ENCODE measurements at places on chromosomes 11 and 22.

DNA sequence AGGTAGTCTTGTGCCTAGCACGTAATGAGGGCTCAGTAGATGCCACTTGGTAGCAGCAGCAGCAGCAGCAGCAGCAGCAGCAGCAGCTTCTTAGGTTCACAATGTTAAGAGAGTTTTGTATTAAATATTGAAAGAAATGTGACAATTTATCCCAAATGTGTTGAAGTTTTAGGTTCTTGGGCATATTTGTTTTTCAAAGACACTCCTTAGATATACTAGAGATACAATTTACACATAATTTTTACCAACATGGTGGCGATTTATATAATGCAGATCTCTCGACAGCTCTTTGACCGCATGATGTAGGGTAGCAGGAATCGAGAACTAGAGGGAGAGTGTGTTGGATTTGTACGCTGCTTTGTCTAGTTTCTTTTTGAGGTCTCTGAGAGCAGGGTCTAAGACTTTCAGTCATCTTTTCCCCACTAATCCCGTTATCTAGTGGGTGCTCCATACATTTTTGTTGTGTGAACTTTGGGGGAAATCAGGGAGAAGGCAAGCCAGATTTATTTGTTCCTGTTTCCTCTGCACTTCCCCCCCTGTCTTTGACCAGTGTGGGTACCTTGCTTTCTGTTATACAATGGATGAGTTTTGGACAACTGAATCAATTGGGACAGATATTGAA, 1.4 kb downstream of the FDX1 start:
- DNase-seq: no peak

GRCh38 chr11:73266646-73267020, 5.5 kb upstream of the P2RY6 start:
- no peak for DNase-seq

GRCh38 chr22:24845041-24845898, 39.3 kb downstream of the SGSM1 start:
- no peak for DNase-seq

GRCh38 chr22:19942157-19943081, 801 bp upstream of the TXNRD2 start:
- no peak for DNase-seq

DNA sequence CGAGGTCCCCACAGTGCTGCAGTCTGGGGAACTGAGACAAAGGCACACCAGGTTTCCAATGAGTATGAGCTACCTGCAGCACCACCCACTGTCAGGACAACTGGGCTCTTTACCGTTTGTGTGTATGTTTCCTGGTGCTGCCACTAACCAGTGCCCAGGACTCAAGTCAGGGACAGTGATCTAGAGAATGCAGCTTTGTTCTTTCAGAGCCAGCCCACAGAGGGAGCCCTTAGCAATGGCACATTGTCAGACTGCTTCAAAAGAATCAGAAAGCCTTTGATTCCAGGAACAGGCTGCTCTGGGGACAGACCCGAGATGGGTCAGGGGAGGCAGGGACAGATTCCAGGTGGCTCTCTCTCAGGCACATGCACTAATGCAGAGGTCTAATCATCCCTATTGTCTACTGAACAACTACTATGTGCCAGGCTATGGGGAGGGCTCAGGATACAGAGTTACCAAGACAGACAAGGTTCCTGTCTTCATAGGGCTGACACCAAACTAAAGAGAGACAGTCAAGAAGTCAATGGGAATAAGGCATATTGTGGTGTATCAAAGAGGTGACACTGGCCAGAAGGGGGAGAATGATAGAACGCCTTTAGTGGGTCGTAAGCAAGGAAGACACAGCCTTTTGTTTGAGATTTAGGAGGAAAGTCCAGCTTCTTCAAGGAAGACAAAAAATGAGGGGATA, 103.7 kb downstream of the VPREB1 start:
- no peak for DNase-seq

DNA sequence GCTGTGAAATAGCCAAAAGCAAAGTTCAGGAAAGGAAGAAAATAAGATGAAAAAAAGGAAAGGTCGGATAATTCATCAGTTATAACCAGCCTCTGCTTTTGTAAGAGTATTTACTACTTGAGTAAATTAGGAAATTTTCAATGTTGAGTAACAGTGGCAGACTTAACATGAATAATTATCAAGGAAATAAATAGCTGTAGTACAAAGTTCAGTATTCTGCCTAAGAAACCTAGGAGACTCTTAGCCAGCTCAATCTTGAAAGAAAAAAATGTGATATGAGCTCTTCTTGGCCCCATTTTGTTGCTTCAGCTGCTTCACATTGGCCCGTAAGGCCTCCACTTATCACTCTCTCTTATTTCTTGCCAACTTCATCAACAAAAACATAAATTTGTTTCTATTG, 17.0 kb upstream of the DNAJB7 start:
- no peak for DNase-seq

DNA sequence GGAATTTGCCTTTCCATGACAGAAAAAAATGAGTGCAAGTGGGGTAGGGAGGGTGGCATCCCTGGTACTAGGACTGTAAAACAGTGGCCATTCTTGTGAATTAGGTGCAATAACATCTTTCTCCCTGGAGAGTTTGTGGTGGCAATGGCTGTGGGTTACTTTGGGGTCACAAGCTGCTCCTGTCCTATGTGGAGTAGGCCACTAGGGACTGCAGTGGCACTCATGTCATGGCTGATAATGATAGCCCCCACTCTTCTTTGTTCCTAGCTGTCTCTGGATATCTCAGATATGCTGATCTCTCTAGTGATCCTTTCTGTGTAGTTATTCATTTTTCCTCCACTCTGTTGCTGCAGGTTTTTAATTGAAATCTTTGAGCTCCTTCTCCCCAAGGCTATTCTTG, 270.5 kb upstream of the CHORDC1 start:
- DNase-seq: no peak

DNA sequence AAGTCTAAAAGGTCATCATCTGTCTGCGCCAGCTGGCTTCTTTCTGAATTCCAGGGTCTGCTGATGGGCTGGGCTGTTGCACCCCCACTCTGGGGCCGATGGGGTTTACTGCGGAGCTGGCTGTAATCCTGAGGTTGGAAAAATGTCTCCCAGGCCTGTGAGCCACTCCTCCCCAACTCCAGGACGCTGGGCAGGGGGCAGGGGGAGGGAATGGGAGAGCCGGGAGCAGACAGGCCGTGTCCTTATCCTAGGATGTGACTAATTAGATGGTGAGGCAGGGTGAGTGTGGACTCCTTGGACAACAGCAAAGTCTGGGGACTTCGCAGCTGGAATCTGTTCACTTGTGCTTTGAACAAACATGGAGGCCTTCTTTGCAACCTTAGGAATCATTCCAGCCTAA, 48.7 kb downstream of the LRRC32 start:
- DNase-seq: no peak

- no peak for DNase-seq
Measured at GRCh38 chr22:36864454-36865215, 3.8 kb downstream of the NCF4 start.

- DNase-seq: no peak
Measured at GRCh38 chr11:7484131-7484530, 1.2 kb upstream of the OLFML1 start.

GRCh38 chr11:112156956-112157766, 6.7 kb downstream of the IL18 start:
- no peak for DNase-seq

- DNase-seq: no peak
Measured at GRCh38 chr11:119680541-119681360, 48.2 kb downstream of the NECTIN1 start.

- no peak for DNase-seq
Measured at GRCh38 chr11:106464728-106465127, 387.3 kb downstream of the AASDHPPT start.

- no peak for DNase-seq
Measured at GRCh38 chr11:17244046-17244445, 32.5 kb upstream of the NUCB2 start.

DNA sequence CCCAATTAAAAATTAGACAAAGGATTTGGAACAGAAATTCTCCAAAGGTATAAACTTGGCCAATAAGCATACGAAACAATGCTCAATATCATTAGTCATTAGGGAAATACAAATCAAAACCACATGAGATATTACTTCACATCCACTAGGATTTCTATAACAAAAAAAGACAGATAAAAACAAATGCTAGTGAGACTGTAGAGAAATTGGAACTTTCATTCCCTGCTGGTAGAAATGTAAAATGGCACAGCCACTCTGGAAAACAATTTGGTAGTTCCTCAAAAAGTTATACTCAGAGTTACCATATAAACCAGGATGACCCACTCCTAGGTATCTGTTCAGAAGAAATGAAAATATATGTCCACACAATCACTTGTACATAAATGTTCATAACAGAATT, 71.6 kb downstream of the RPL27A start:
- DNase-seq: no peak

DNA sequence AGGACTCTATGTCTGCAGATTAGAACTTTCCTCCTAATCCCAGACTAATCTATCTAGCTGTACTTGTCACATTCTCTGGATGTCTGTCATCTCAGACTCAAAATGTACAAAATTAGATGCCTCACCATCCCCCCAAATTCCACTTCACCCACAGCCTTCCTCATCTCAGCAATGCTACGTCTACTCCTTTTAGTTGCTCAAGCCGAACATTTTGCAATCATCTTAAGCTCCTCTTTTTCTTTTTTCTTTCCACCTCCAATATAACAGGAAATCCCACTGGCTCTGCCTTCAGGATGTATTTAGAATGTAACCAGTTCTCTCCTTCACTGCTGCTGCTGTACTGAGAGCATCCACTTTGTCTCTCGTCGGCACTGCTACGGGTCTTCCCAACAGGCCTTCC, 1091.8 kb downstream of the TBC1D22A start:
- no peak for DNase-seq

GRCh38 chr11:70145071-70145470, 58.0 kb upstream of the FADD start:
- no peak for DNase-seq

DNA sequence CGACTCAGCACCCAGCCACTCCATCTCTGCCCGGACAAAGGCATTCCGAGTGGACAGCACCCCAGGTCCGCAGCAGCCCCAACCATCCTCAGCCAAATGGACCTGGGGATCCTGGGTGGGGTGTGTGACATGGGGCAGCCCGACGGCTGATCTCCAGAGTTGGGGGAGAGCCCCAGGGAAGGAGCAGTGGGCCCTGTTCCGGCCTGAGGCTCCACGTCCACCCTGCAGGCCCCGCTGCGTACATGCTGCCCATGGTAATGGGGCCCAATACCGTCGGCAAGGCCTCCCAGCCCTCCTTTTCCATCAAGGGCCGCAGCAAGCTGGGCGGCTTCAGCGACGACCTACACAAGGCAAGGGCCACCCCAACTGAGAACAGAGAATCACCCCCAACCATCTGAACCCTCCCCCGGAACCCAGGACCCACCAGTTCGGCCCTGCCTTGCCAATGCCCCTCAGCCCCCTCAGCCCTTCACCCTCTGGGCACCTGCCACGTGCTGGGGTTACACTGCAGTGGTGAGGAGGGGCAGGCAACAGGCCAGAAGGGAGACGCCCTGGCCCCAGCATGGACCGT, 5.4 kb downstream of the SCGB1C1 start:
- no peak for DNase-seq

All from stimulated activated CD8-positive, alpha-beta memory T cell treated with anti-CD3 and anti-CD28 coated beads, Interleukin-7, amount 100 ng/mL, for 1 hour (primary cell).